Activated CD4-positive, alpha-beta T cell treated with anti-CD3 and anti-CD28 coated beads, Interleukin-2, amount 50 U/mL, for 1 hour (primary cell): ENCODE measurements at places on chromosomes 6 and 20.

GRCh38 chr6:31662124-31662723 lies 1.6 kb upstream of the C6orf47 start:
- no peak for DNase-seq

DNA sequence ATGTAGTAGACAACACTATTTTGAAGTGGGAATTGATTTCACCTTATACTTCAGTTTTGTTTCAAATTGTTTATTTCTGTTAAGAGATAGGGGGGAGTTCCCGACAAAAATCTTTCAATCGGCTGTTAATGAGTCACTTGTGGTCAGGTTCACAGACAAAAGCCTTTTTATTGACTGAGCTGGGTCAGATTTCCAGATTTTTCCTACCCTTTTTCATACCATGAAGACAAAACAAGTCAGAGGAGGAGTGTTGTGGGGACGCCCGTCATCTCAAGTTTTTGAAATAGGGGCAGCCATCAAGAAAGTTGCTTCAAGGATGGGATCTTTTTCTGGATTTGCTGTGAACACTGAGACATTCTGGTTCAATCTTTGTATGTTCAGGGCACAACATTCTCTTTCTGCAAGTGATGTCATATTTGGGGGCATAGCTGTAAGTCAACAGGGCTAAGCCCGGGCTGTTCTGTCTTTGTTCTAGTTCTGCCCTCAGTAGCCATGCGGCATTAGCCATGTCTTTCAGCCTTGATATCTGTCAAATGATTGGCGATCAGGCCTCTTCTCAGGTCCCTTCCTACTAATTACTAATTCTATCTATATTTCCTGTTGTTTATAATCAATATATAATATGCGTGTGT lies 496.0 kb upstream of the MARCKS start:
- no peak for DNase-seq

DNA sequence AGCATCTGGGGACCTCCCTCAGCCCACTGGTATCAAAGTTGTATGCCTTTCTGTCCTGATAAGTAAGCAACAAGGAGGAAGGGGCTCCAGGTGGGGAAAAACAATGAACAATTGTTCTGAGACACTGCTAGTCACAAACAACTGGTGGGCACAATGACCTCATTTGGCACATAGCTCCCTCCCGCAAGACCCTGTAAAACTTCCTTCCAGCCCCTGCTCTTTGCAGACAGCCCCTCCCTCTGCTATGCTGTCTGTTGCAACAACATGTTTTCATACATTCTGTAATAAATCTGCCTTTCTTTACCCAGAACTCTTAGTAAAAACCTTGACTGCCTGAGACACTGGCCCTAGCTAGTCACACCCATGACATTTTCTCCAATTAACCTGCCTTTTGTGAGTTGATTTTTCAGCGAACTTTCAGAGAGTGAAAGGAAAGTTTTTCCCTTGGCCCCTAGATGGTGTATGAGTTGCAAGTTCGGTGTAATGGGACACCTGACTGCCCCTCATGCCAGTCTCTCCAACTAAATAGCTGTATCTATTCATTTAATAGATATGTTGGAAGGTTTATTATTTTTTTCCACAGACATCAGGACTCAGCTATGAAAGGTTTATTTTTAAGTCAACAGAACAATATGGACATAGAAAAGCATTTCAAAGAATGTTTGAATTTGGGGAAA lies 142.3 kb upstream of the SLC22A16 start:
- no peak for DNase-seq

DNA sequence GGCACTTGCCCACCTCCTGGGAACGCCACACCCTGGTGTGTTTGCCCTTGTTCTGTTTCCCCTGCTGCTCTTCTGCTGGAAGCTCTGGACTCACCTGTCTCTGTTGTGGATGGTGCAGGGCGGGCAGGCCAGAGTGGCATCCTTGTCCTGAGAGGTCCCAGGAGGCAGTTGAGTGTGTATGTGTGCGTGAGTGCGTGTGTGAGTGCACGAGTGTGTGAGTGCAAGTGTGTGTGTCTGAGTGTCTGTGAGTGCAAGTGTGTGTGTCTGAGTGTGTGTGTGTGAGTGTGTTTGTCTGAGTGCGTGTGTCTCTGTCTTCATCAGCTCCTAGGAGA lies 12.2 kb downstream of the IGF2R start:
- no peak for DNase-seq

- peak; percentile 76 for DNase-seq
These were observed 33.0 kb downstream of the RREB1 start for GRCh38 chr6:7140631-7141378.

- no peak for DNase-seq
These were observed 104.9 kb upstream of the NXT1 start for GRCh38 chr20:23245553-23246181.

DNA sequence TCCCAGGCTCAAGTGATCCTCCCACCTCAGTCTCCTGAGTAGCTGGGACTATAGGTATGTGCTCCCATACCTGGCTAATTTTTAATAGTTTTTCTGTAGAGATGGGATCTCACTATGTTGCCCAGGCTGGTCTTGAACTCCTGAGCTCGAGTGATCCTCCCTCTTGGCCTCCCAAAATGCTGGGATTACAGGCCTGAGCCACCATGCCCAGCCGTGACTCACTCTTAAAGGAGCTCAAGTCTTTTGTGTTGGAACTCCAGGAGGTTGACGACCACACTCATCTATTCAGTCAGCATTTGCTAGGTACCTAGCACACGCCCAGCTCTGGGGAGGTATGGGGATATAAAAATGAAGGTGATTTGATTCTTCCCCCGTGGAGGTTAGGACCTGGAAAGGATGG lies 62.8 kb downstream of the UTRN start:
- DNase-seq = no peak

- no peak for DNase-seq
These were observed 79.7 kb upstream of the MYLIP start for GRCh38 chr6:16049168-16049567.

DNA sequence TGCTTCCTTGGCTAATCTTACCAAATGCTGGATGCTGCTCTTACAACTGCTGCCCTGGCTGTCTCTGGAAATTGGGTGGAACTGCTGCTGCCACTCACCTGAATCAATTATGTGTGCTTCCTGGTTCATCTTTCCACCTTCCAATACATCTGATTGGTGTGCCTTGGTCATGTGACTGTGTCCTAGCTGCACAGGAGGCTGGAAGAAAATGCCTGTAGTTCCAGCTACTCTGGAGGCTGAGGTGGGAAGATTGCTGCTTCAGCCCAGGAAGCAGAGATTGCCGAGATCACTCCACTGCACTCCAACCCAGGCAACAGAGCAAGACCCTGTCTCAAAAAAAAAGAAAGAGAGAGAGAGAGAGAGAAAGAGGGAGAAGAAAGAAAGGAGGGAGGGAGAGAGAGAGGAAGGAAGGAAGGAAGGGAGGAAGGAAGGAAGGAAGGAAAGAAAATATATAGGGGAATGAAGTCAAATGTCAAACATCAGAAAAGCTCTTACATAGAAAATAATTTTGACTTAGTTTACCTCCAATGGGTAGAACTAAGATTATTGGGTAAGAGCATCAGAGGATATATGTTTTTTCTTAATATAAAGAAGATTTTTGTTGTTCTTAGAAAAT lies 14.1 kb upstream of the PPARD start:
- no peak for DNase-seq

DNA sequence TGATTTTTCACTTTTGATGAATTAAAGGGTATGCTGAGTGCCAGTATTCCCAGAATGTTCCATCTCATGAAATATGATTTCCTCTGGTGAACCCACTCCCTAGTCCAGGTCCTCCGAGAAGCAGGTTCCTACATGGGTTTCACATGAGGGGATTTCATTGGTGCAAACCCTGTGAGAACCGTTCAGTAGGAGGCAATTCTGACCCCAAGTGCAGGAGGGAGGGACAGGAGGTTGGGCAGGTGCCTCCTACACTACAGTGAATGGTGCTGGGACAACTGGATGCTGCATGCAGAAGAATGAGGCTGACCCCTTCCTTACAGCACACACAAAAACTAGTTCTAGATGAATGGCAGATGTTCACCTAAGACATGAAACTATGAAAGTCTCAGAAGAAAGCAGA lies 5.1 kb upstream of the ULBP2 start:
- no peak for DNase-seq

DNA sequence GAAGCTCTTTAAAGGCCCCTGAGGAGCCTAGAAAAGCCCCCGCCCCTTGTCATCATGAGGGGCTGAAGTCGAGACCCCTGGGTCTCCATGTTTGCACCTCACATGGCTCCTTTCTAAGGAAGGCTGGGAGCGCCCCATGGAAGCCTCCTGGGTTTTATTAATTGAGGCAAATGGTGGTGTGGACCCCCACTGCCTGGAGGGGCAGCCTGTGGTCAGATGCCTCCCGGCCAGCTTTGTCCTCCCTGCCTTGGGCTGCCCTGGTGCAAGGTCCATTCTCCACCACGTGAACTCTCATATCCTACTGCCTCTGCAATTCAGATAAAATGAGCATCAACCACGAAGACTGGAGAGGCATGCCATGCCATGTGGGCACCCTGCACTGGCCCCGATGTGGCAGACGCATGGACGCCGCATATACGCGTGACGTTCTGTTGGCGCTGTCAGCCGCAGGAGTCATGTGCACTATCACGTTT lies 295.5 kb downstream of the TAF4 start:
- DNase-seq = no peak

DNA sequence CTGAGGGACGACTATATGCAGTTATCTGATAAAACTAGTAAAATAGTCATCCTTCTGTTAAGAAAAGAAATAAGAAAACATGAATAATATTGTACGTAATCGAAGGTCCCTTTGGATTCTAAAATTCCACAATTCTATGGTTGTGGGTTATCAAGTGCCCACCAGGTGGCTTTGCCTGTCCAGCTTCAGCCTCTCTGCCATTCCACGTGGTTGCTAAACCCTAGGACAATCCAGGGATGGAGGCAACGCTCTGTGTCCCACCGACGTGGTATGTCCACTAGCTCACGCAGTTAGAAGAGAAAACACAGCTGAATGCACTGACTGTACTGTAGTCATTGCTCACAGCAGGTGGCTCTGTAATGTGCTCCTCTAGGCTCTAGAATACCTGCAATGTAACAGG lies 349.3 kb downstream of the FARS2 start:
- DNase-seq = no peak

GRCh38 chr6:139468178-139468819 lies 93.9 kb upstream of the CITED2 start:
- DNase-seq = no peak

DNA sequence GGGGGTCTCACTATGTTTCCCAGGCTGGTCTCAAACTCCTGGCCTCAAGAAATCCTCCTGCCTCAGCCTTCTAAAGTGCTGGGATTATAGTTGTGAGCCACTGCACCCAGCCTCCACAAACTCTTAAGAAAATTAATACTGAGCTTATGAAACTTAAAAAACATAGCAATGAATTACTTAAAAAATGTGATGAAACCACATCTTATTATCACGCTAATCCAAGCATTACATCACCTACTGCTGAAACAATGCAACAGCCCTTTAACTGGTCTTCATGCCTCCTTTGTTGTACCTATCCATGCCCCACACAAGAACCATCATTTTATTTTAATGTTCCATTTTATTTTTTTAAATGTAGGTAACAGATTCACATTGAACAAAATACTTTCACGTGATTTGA lies 24.9 kb downstream of the SESN1 start:
- DNase-seq = no peak

GRCh38 chr20:10385850-10386544 lies 48.0 kb downstream of the MKKS start:
- DNase-seq = no peak

DNA sequence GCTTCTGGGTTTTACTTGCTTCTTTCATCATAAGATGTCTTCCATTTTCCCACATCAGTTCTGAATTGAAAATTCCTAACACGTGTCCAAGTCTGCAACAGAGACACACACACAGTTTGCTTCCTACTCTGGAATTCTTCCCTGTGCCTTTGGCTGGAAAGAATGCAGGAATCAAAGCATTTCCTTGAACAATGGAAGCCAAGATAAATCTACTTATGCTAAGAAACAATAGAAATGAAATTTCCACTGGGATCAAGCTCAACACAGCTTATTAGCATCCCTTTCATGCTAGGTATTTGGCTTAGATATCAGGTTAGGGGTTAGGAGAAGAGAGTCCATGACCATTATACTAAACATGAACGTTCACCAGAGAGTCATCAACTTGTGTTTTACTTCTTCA lies 101.1 kb upstream of the SCAF8 start:
- no peak for DNase-seq

- no peak for DNase-seq
These were observed 1.3 kb downstream of the CALHM5 start for GRCh38 chr6:116512734-116513133.

GRCh38 chr20:59726281-59726595 lies 121.9 kb downstream of the PHACTR3 start:
- DNase-seq = no peak

DNA sequence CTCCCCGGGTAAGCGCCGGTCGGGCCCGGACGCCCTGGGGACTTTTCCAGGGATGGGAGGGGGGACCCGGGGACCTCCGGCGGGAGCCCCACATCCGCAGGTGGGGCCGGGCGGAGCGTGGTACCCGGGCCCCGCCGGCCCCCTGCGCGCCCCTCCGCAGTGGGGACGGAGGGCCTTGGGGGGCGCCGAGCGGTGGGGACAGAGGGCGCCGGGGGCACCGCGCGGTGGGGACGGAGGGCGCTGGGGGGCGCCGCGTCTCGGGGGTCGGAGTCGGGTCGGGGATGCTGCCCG lies 270 bp downstream of the PLEKHG1 start:
- no peak for DNase-seq

DNA sequence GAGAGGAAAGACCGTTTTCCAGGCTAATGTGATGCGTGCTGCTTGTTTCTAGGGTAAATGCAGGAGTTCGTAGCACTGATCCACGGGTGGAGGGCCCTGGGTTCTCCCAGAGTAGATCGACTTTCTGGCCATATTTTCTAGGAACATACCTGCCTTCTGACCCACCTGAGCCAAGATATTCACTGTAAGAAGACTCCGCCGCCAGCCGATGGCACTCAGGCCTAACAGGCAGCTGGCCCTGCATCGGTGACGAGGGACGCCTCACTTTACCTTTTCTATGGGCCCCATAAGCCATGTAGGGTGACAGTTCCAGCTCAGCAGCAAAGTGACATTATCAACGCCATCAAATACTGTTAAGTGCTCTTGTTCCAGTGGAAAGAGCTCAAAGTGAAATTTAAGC lies 30.2 kb upstream of the FRMD1 start:
- no peak for DNase-seq

GRCh38 chr6:166786704-166787293 lies 159.7 kb upstream of the RPS6KA2 start:
- no peak for DNase-seq

GRCh38 chr6:88867841-88868731 lies 95.3 kb downstream of the RNGTT start:
- DNase-seq = no peak

- no peak for DNase-seq
These were observed 1.8 kb upstream of the ABT1 start for GRCh38 chr6:26594730-26595632.

- no peak for DNase-seq
These were observed 13.0 kb downstream of the EFCAB8 start for GRCh38 chr20:32871627-32872160.

GRCh38 chr20:59785986-59786795 lies 147.2 kb downstream of the SYCP2 start:
- no peak for DNase-seq

- no peak for DNase-seq
These were observed 190.0 kb upstream of the COL21A1 start for GRCh38 chr6:56437171-56437900.
